ENCODE measurements at places on chromosomes 1 and 21. TPM values are rescaled to one million over a fixed set of nuclear protein-coding genes. Genes with fewer than 3 reads are reported as not detected.

USH2A gene
- under 0.01 TPM for total RNA-seq

OR13G1 gene
- not detected for total RNA-seq

GNAT2 gene
- total RNA-seq: 0.27 TPM

NTRK1 gene
- total RNA-seq: 7.5 TPM

HSPA6 gene
- 0.54 TPM for total RNA-seq

DNA sequence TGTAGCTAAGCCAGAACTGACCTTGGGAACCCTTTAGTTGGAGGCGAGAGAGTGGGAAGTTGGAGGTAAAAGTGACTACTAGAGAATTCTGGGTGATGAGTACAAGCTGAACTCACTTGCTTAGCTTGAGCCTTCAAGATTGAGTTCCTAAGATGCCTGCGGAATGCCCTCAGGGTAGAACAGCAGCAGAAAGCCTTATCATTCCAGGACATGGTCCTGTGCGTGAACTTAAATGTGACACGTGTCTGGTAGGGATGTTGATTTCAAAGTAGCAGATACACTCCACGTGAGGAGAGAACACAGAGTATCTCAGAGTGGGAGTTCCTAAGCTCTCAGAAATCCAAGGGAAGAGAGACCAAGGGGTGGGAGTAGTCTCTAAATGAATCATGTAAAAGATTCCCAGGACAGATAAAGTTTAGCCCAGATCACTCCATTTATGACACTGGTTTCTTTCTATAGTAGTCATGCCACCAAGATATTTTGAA lies 60.1 kb downstream of the KCNK1 start:
- no peak for DNase-seq

DNA sequence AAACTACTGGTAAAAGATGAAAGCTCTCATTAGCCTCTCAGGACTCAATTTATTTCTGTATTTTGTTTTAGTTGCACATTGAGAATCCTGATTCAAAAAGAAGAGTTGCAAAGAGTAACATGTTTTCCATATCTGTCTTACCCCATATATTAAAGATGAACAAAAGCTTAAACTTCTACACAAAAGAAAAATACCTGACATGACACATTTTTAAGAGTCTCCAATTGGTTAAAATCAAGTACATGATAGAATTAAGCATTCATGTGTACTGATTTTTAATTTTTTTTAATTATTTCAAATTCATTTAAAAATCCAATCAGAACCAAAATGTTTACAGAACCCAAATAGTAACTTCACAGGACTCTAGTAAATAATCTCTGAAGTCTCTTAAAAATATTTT lies 72.0 kb downstream of the FOXJ3 start:
- no peak for DNase-seq

GRCh38 chr1:93784538-93784937 lies 94.5 kb downstream of the DNTTIP2 start:
- DNase-seq: no peak

DNA sequence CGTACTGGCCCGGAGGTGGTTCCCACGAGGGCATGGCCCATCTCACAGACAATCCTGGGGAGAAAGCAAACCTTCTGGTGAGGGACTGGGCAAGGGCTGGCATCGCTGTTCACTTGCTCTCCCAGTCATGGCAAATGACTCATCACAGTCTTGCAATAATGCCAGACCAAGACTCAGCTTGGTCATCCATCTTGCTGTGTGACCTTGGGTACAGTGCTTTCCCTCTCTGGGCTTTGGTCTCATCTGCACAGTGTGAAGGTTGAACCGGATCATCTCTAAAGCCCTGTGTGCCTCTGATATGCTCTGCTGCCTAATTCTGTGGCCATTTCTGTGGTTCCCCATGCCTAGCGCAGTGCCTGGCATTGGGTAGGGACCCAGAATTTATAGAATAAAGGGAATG lies 143.6 kb upstream of the CD34 start:
- no peak for DNase-seq

DNA sequence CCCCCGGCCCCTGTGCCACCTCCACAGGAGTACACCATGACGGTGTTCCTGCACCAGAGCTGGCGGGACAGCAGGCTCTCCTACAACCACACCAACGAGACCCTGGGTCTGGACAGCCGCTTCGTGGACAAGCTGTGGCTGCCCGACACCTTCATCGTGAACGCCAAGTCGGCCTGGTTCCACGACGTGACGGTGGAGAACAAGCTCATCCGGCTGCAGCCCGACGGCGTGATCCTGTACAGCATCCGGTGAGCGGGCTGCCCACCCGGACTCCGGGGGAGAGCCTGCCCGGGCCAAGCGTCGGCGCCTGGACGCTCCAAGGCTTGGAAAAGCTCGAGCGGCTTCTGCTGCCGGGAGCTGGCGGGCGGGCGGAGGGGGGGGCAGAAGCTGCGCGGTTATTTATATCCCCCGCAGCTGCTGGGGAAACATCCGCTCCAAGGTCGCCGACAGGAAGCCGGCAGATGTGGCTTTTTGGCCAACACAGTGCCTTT lies 6.4 kb downstream of the GABRD start:
- peak; percentile 49 for DNase-seq

- no peak for DNase-seq
These were observed 49.1 kb upstream of the ZNF648 start for GRCh38 chr1:182110635-182111034.

DNA sequence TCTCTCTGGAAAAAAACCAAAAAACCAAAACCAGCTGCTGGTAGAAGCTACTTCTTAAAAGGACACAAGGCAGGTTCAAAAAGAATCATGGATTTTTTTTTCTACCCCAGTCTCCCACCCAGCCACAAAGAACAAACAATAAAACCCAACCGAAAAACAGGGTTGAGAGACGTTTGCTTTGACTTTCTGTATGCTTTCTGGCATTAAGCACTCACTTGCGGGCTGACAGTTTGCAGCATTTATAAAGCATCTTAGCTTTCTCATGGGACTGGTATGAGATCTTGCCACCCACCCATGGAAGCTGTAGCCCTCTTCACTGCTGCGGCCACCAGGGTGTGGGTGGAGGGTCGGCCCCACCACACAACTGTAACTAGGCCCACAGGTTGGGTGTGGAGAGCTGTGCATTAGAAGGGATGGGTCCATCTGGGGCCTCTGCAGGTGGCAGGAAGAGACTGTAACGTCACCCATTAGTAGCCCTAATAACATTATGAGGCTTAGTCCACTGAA lies 165.7 kb downstream of the RHOU start:
- no peak for DNase-seq

DNA sequence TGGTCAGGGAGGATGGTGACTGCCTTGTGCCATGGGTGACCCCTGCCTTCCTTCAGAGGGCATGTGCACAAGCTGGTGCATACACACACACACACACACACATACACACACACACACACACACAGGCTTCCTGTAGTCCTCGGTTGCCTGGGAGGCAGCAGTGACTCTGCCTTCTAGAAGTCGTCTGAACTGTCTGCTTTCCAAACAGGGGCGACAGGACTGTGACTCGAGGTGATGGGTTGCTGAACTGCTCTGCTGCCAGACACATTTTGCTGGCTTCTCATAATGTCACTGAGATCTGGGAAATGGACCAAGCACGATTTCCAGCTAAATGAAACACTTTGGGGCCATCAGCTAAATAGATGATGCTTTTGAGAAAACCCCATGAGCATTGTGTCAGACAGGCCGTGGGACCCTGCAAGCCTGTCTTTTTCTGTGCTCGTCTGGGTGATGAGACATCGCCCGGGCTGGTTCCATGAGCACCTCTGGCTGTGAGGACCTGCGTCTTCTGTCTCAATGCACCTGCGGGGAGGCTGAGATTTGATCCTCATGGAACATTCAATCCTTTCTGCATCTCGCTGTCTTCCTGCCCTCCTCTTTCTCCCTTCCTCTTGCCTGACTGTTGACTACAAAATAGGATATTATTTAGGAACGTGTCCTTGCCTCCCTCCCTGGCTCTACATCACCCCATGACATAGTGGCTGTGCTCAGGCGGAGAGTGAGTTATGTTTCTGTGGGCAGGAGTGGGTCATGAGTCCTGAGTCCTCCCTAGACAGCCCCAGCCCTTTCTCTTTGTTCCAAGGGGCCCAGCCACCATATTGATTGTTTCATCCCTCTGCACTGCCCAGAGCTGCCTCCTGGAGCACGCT lies 436.8 kb downstream of the CAMTA1 start:
- DNase-seq: peak; percentile 46

DNA sequence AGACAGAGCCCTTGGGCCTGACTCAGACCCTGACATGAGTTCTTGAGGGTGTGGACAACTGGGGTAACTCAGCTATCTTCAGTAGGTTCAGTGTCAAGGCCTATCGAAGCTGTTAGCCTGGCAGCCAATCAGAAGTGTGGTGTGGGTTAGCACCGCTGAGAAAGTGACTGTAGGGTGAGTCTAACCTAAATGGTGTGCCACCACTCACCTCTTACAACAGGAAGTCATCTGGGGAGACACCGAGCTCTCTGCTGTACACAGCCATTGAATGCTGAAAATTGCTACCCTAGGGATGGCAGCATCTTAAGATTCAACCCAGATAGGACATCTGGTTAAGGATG lies 44.6 kb downstream of the RASSF5 start:
- DNase-seq: no peak

GRCh38 chr21:45405271-45405818 lies 380 bp downstream of the COL18A1 start:
- no peak for DNase-seq

DNA sequence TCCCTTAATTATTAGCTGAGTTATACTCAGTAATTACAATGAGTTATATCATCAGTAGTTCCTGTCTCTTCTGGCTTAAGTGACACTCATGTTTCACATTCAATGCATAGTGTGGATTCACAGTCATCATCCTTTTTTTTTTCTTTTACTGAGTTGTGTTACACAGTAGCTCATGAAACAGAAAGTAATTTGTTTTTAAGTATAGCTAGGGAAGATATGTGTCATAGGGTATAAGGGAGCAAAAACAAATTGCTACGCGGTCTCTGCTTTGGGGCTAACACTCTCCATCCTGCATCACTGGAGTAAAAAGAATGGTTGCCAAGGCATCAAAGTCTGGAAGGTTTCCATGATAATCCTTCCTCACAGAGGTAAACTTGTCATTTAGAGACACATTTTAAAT lies 971.7 kb upstream of the NCAM2 start:
- DNase-seq: no peak

- no peak for DNase-seq
These were observed 28.6 kb downstream of the UAP1 start for GRCh38 chr1:162590101-162590500.

DNA sequence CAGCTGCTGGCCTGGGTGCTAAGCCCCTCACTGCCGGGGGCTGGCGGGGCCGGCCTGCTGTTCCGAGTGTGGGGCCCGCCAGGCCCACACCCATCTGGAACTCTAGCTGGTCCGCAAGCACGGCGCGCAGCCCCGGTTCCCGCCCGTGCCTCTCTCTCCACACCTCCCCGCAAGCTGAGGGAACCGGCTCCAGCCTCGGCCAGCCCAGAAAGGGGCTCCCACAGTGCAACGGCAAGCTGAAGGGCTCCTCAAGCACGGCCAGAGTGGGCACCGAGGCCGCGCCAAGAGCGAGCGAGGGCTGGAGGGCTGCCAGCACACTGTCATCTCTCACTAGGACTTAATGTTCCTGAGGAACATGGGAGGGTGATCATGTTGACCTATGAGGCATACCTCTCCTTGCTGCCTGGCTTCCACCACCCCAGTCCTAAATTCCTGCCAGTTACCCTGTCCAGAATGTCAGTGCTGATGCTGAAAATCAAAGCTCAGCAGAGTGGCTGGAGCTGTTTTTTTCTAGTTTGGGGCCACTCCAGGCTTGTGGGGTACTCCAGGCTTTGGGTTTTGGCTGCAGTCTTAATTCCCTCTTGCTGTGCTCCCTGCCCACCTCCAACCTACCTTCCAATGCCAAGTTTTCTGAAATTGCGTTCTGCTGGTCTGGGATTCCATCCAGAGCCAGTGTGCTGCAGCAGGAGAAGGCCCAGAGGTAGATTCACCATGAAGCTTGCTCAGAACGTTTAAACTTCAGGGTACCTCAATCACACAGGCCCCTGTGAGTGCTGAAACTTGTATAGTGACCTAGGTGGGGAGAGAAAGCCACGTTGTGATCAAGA lies 44.2 kb upstream of the LPGAT1 start:
- no peak for DNase-seq

GRCh38 chr1:200784576-200784975 lies 45.9 kb downstream of the CAMSAP2 start:
- DNase-seq: no peak

DNA sequence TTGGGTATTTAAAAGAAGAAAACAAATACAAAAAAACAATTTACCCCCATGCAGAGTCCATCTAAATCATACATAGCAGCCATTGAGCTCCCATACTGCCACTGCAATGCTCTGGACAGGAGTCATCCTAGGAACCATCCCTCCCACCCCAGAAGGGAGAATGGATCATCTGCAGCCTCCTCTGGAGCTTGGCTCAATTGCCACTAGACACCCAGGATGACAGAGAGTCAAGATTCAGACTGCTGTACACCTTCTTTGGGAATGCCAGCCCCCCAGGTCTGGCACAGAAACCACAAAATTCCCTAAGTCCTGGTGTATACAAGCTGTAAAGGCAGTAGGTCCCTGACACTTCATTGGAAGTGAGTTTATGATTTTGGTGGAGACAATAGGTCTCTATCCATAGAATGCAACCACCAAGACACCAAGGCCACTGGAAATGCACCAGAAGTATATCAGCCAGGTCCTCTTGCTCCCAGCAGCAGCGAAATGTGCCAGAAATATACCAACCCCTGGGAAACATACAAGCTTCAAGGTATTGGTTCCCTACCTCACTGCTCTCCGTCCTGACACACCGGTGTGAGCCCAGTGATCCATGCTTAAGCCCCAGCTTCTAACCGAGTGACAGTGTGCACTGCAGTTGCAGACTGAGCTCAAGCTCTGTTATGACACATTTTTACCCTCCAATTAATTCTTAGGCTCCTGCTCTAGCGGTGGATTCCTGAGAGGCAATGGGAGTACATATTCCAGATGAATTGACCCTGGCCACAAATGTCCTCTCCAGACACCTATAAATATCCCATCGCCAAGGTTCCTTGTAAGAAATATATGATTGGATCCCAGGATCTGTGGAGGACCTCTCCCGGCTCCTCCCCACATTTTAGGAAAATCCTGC lies 4.4 kb downstream of the TAL1 start:
- no peak for DNase-seq

DNA sequence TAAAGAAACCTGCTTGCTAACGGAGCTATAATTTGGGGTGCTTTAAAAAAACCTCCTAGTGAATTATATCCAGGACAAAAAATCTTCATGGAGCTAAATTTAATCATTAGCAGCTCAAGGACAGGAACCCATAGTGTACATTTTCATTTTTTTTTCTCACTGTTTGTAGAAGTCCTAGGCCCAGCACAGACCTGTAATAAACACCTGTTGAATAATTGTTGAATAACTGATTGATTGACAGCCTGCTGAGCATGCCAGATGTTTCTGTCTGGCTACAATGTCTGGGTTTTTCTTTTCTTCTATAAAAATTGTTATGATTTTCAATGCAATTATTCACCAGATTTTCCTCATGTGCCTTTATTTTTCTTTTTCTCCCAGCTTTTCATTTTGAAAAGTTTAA lies 10.9 kb upstream of the GALNT2 start:
- DNase-seq: no peak

GRCh38 chr1:153515504-153516394 lies 20.0 kb downstream of the S100A6 start:
- no peak for DNase-seq

- DNase-seq: no peak
These were observed 19.2 kb downstream of the MAB21L3 start for GRCh38 chr1:116130356-116130755.

GRCh38 chr1:63466759-63467158 lies 56.3 kb downstream of the ITGB3BP start:
- no peak for DNase-seq

Data from hematopoietic multipotent progenitor cell (in vitro differentiated cells).